GM04504 (cell line): ENCODE measurements at places on chromosomes 3 and 15.

- DNase-seq: no peak
Observed at GRCh38 chr3:143242691-143243090, 123.1 kb downstream of the CHST2 start.

- no peak for DNase-seq
Observed at GRCh38 chr3:162569314-162569713, 1072.7 kb downstream of the OTOL1 start.

- DNase-seq: peak; percentile 76
Observed at GRCh38 chr3:110420158-110420641, 651.4 kb upstream of the NECTIN3 start.

DNA sequence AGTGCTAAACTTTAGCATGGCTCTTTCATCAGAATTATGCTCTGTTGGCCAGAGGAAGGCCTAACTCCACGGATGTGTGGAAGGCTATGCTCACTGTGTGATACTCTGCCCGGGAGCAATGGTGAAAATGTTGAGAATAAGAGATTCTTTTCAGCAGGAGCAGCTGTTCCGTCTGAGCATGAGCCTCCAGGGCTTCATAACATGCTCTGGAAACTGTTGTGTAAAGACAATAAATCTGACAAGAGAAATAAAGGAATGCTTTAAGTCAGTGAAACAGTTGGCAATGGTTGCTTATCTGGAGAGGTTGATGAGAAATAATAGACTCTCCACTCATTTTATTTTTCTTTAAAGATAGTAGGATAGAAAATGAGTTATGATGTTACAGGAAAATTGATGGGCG lies 269.8 kb downstream of the DIPK2A start:
- DNase-seq: no peak

DNA sequence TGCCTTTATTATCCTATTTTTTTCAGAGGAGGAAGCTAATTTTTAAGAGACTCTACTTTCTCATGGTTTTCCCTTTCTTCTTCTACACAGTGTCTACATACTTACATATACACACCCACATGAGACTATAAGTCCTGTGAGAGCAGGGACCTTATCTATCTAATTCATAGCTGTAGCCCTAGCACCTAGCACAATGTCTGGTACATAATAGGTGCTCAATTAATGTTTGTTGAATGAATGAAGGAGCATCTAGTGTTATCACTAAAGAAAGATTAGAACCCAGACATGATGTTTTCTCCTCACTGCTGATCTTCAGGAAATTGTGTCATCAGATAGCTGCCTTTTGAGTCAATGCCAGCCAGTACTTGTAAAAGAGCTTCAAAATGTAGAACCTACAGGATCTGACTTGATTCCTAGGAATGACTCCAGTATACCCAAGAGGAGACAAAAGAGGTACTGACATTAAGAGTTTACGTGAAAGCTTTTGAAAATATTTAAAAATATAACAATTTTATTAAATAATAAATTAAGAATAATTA lies 2.5 kb downstream of the SCG5 start:
- no peak for DNase-seq

DNA sequence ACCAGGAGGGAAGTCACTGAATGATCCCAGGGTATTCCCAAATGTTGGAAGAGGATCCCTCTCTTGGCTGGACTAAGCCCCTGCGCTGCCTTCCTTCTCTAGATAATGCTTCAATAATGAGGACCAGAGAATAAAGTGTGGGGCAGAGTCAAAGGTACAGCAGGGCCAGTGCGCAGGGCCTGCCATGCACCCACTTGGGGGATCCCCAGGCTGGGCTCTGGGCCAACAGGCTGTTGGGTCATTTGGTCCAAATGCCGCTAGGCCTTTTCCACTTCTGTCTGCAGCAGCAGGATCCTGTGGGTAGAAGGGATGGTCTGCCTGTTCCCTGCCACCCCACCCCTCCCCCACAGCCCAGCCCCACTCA lies 5.7 kb upstream of the CLK3 start:
- DNase-seq: no peak

- no peak for DNase-seq
Observed at GRCh38 chr3:127153506-127153815, 39.5 kb upstream of the PRR23E start.

GRCh38 chr15:93631958-93632618 lies 543.1 kb upstream of the RGMA start:
- DNase-seq: no peak

DNA sequence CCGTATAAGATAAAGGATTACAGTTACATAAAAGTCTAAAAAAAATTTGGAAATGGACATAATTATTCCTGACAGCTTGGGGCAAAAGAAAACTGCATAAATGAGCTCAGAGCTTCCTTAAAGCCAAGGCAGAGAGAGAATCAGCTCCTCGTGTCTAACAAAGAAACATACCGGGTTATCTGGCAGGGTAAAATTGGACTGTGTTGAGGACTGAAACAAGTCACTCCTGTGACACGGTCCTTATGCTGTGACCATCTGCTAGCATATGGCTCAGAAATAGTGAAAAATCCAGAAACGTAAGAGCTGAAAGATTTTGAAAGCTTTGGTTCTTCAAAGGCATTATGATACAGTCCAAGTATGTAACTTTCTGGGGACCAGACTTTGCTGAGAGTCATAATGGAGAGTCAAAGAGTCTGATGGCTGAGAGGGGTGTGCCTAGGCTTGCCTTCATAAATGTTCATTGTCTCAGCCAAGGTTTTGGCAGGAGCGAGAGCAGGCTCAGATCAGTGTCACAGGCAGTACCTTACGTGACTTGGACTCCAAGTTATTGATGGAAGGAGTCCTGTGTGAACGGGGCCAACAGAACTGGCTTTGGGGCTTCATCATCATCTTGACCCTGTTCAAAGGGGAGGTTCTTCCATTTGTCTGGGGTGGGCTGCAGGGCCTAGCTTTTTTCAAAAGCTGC lies 12.5 kb downstream of the MAP6D1 start:
- DNase-seq: no peak

- no peak for DNase-seq
Observed at GRCh38 chr15:56425976-56426375, 39.0 kb downstream of the MNS1 start.

GRCh38 chr3:126311338-126311978 lies 45.8 kb downstream of the KLF15 start:
- no peak for DNase-seq

DNA sequence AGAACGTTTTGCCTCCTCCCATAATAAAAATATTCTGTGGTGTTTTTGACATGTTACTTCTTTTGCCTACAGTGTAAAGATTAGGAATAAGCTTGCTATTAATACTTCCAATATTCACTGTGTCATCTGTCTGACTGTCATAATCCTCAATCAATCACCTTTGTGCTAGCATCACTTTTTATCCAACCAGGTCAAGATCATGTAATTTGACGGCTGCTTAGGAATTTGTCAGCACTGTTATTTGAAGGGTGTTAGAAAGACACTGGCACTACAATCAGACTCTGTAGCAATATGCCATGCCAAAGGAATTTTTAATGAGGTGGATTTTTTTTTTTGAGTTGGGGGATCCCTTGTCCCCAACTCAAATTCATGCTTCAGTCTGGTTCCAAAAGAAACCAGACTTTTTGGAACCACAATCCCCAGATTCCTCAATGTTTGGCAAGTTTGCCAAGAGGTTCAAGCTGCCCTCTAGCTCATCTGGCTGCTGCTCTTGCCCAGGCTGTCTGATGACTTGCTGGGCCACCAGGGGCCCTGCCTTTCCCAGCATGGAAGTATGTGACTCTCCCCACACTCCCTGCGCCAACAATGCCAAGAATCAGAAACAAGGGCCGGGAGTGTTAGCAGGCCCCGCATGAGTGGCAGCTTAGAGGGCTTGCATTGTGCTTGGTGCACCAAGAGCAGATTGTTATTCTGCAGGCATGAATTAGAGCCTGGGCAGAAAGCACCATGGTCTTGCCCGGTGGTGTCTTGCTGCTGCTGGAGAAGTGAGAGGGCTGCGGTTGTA lies 58.6 kb upstream of the TSC22D2 start:
- DNase-seq: no peak

- DNase-seq: no peak
Observed at GRCh38 chr15:55654561-55655031, 66.5 kb upstream of the PYGO1 start.

DNA sequence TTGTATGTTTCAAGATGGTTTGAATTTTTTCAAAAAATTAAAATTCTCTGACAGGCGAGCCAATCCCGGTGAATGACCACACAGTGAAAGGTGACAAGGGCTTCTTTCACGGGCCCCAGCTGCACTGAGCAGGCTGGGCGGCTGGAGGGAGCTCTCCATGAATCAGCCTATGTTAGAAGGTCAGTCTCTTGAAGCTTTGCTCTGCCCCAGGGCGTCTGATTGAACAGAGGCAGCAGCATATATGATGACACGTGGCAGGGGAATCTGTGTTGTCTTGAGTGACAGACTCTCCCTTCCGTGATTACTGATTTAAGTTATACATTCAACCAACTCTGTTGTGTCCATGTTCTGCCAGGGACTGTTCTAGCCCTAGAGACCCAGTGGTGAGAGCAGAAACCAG lies 51.5 kb downstream of the ISG20 start:
- DNase-seq: no peak

DNA sequence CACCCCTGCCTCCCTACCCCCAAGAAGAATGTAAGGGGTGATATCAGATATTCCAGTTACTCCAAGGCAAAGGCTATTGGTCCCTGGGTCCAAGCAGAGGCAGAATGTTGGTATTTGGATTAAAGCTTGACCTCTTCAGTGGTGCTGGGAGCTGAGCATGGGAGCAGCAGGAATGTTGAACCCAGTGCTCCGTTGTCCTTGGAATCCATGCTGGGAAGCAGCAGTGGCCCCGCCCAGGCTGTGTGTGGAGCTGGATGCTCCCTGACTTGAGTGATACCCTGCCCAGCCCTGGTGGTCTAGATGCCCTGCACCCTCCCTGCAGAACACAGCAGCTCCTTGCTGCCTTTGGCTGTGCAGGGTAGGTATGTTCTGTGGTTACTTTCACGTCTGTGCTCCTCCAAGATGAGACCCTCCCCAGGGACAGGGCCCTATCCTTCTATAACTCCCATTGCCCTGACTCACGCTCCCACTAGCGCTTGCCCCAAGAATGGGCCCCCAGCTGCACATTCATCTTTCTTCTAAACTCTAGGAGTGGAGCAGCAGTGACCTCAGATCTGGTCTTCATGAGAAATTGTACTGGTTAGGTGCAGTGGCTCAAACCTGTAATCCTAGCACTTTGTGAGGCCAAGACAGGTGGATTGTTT lies 35.1 kb downstream of the UMPS start:
- no peak for DNase-seq

DNA sequence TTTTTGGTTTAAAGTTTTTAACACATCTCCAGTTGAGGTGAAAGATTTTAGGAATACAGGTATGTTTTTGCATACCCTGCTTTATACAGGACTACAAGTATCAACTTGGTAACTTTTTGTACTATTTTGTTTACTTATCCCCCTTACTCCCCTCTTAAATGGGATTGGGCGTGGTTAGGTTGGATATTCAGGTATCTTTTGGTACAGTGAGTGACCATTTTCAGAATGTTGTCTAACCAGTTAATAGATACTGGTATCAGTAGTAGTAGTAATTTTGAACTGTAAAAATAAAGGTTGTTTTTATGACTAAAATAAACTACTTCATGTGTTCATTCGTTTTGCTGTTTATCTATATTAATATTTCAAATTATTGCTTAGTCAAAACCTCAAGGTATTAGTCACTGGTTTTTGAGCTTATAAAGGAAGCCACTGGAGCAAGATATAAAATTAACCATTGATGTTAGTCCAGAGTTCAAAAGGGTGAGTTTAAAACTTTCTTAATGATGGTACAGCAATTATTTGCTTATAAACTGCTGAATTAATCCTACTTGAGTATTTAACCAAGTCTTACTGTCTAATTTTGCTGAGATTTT lies 3.3 kb downstream of the MME start:
- no peak for DNase-seq

DNA sequence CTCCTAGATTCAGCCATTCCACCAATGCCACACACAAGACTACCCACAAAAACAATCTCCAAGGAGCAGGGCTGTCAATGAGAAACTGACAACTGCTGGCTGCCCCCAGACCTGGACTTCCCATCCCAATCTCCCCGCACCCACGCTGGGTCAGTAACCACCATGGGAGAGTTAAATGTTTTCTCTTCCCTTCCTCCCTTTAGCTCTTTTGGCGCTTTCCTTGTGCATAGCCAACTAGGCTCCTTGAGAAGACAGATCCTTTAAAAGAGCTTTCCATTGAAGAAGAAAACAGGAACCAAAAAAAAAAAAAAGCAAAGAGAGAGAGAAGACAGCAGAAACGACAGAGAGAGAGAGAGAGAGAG lies 8.3 kb downstream of the BCL6 start:
- no peak for DNase-seq

DNA sequence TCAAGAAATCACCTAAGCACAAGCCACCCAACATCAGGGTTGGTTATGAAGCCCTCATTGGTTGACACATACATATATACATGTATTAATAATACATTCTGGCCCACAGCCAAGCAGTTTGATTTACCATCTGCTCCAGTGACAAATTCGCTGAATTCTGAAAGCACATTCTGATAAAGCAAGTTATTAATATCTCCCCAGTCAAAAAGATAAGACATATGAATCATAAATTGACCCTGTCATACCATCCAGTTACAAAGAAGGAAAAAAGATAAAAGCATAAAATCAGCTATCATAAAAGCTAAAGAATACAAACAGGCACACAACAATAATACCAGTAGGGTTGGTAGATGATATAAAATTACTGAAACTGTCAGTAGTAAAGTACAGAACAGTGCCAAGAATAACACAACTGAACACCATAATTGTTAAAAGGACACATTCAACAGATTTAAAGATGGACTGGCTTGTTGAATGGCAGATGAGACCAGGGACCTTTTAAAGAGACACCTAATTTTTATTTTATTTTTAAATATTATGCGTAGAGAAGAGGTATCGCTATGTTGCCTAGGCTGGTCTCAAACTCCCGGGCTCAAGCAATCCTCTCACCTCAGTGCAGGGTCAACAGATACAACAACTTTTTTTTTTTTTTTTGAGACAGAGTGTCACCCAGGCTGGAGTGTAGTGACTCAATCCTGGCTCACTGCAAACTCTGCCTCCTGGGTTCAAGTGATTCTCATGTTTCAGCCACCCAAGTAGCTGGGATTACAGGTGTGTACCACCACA lies 7.7 kb downstream of the SNX4 start:
- no peak for DNase-seq

DNA sequence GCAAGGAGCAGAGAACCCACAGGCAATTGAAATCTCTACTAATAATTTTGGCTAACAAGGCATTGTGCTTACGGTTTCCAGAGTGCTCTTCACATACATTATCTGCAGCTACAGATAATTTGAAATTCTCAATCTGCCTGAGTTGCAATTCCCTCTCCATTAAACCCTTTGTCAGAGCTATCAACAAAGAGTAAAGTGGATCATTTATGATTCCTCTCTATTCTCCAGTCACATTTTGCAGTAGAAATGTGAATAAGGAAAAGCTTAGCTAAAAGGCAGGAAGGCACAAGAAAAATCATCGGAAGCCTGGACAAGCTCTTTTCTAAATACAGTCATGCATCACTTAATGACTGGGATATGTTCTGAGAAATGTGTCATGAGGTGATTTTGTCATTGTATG lies 49.6 kb downstream of the FAM98B start:
- DNase-seq: no peak

DNA sequence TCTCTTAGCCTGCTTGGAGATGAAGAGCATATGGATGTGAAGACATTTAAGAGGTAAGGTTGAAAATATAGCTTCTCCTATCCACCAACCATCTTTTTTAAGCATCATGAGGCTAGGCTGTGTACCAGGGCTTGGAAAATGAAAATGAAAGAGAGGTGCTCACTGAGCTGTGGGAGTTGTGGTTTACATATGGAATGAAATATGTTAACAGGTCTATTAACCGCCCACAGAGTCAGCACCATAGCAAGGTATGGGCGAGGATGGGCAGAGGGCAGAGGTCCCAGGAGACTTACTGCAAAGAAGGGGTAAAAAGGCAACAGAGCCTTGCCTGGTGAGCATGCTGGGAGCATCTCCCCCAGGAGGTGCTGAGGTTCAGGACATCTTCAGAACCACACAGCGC lies 273.1 kb downstream of the GABRG3 start:
- DNase-seq: no peak
